Stimulated activated CD8-positive, alpha-beta memory T cell treated with anti-CD3 and anti-CD28 coated beads, Interleukin-2, amount 100 ng/mL, for 48 hours (primary cell): ENCODE measurements at places on chromosomes 3 and 15.

DNA sequence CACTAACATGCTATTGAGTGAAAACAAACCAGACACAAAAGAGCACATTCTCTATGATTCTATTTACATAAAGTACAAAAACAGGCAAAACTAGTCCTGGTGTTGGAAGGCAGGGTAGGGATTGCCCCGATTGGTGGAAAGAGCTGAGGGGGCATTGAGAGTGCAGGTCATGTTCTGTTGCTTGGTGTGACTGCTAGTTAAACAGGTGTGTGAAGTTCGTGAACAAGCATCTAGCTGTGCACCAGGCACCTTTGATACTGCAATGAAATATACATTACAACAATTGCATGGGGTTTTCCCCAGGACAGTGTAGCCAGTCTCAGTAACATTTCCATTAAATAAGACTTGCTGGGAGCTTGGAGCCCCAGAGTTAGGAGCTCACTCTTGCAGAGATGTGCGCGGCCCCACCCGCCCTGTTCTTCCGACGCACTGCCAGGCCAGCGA, 26.3 kb upstream of the THRB start:
- no peak for DNase-seq

DNA sequence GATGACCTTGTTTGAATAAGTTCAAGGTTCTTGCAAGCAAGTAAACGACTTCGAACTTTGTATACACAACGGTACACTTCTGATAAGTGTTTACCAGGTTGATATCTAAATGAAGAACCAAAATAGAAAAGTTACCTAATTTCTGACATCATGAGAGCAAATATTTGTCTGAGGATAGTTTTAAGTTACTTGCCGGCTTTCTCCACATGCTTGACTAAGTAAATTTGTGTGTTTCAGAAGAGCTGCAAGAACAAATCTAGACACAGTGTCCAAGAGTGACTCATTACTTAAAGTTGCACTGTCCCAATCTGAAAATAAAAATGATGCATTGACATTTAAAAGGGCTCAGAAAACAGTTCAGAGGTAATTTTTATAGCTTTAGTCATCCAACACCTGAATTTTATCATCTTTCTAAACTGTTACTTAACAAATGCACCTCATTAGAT, 115.1 kb downstream of the HERC1 start:
- DNase-seq = no peak

DNA sequence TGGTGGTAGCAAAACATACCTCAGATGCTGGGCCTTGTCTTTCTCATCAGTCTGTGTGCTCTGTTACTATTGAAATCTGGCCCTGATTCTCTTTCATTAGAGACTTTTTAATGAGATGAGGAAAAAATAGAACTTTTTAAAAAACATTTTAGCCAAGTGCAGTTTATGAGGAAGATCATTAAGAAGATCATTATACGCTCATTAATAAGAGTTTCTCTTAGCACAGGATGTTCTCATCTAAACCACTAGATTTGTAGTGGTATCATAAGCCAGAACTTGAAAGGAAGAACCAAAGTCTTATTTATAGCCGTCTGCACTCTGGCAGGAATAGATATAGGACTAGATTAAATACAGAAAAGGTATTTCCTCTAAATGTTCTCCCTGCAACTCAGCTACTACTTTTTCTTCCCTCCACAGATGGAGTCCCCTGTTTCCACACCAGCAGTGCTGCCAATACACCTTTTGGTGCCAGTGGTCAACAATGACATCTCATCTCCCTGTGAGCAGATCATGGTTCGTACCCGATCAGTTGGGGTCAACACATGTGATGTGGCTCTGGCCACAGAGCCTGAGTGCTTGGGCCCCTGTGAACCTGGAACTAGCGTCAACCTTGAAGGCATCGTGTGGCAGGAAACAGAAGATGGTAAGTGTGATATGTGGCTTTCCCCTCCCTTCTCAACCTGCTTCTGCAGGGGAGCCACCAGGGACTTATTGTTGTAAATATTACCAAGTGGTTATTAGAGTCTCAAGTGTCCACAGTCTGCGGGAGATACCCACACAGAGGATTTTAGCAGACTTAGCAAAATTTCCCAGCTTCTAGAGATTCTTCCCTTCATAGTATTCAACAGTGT, 152.8 kb downstream of the RBPMS2 start:
- DNase-seq = no peak

GRCh38 chr3:32021748-32022147, 40.2 kb downstream of the ZNF860 start:
- no peak for DNase-seq

DNA sequence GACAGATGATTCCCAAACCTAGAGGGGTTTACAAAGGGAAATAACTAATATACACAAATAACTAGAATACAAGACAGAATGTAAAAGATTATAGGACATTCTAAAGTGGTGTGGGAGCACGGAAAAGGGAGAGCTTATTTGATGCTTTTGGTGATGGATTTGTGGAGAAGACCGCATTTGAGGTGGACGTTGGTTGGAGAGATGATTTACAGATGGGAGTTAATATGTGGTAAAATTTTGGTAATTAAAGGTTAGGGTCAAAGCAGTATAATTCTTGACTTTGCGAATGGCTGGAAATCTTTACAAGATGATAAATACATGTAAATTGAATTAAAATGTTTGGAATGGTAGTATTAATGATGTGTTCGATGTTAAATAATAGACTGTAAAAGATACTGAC, 1.2 kb downstream of the KNL1 start:
- DNase-seq = no peak

GRCh38 chr3:182041668-182042291, 330.1 kb downstream of the SOX2 start:
- no peak for DNase-seq

DNA sequence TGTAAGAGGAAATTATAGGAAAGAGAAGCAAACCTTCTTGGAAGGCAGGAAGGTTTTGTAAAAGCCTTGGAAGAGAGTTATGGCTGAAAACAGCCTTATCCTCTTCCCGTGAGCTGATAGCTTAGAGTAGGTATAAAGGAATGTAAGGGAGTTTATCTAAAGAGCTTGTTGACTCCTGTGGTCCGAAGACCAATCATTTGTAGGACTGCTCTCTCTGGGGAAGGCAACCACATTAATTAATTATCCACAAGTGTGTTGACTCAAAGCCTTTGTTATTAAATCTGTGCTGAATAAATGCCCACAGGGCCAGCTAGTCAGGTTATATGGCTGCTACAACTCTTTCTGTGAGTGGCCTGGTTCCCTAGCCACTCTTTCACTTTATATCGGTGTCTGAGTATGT, 452.1 kb upstream of the RASGRP1 start:
- no peak for DNase-seq

DNA sequence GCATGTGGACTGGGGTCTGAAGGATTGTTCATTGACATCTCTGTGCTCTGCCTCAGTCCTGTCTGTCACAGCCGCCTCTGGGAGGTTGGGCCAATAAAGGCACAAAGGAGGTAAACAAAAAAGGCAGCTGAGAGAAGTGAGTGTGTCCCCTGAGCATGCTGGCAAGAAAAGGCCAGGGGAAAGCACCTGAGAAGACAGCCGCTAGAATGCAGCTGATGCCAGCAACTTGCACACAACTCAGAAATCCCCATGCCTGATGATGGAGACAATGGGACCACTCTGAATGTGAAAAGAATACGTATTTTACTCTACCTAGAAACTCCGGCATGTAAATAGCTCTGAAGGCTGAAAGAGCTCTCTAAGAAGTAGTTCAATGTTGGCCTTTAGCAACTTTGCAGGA, 118.7 kb downstream of the KCNH8 start:
- DNase-seq = no peak

GRCh38 chr15:41714291-41714690, 54.1 kb downstream of the MGA start:
- DNase-seq = no peak

- DNase-seq = no peak
These were observed 26.1 kb downstream of the HDAC11 start for GRCh38 chr3:13506239-13506638.

- no peak for DNase-seq
These were observed 330.9 kb upstream of the C2CD4B start for GRCh38 chr15:62495670-62496614.

DNA sequence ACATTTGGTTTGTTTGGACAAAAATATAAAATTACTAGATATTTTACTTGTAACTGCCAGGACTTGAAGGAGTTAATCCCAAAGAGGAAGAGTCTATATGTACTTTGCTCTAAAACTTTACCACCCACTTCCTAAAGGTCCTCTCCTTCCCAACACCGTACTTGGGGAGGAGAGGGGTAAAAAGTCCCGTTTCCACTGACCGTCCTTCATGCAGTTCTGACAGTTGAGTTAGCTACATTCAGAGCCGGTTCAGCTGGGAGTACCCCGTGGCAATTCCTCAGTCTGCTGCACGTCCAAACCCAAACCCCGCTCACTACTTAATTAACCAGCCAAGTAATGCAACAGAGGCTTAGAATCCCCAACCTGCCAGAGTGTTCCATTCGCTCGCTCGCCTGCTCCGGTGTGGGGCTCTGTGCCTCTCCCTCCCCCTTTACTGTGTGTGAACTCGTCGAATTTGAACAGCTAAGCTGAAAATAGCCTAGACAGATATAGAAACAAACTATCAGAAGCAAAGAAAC, 519.7 kb downstream of the FOXP1 start:
- no peak for DNase-seq

DNA sequence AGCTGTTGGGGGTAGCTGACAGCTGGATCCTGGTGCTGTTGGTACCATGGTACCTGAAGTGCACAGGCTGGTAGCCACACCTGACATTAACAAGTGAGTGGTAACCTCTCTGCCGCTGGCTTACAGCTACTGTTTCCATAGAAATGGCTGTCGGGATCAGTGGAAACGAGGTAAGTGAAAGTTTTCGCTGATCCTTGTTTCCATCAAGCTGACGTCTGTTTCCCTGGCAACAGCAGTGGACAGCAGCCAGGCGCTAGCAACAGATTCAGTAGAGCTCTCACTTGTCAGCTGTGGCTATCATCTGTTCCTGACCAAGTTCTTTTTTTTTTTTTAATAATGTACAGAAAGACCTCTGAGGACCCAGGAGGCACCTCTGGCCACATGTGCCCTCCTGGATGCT, 166.2 kb downstream of the CHDH start:
- DNase-seq = no peak

GRCh38 chr3:57598765-57599360, 1.7 kb upstream of the ARF4 start:
- no peak for DNase-seq

DNA sequence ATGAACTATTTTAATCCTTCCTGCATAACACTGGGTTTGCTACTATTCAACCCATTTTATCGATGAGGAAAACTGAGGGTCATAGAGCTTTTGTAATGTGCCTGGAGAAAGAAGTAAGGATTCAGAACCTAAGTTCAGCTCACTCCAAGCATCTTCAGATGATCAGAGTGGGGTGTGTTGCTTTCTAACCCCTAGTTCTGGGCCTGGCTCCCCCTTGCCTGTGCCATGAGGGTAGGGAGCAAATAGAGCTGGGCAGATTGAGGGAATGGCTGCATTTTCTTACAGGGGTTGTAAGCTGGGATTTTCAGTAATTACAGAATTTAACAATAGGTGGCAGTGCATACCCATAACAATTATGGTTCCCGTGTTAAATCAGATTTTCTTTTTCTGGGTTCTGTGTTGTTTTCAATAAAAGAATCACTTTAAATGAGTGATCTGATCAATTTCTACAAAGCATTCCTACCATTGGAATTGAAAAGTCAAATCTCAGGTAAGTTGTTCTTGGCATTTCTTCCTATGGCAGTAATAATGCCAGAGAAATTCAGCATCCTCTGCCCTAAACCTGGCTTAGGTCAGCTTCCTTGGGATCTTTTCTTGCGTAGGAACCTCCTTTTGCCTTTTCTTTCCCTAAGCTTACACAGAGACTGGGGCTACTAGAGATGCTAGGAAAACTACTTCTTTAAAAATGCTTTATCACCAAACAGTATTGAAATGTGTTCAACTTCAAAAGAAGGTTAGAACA, 103.8 kb upstream of the IL12A start:
- DNase-seq = no peak

DNA sequence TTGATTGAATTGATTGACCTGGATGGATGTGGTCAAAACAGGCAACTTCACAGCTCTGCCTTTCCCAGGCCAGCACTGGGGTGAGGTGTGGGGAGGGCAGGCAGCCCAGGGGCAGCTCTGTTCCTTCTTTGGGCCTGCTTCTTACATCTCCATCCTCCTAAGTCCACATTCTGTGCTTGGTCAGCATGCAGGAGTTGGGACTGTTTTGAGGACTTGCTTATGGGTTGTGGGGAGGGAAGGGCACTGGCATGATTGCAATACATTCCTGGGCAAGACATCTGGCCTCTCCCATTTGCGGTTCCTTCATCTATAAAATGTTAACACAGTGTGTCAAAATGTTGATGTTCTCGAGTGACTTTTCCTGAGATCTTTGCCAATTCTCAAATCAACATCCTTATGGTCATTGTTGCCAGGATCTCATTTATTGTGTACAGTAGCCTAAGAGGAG, 84.1 kb downstream of the ST6GAL1 start:
- DNase-seq = no peak

DNA sequence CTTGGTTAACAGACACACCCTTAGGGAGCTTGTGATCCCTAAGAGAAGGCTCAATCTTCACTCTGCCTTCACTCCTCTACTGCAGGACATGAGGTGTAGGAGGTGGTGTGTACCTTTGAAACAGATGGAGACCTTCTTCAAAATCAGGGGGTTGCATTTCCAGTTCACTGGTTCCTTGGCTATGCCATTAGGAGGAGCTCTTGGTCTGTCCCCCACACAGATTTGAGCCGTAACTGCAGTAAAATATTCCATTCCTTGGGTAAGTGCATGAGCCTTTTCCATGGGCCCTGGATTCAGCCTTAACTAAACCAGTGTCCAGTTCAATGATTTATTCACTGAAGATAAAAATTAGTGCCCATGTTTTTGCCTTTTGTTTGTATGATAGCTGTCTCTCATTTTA, 144.6 kb downstream of the MCTP2 start:
- DNase-seq = no peak

- DNase-seq = no peak
These were observed 231.4 kb downstream of the LRRN1 start for GRCh38 chr3:4030624-4031023.

DNA sequence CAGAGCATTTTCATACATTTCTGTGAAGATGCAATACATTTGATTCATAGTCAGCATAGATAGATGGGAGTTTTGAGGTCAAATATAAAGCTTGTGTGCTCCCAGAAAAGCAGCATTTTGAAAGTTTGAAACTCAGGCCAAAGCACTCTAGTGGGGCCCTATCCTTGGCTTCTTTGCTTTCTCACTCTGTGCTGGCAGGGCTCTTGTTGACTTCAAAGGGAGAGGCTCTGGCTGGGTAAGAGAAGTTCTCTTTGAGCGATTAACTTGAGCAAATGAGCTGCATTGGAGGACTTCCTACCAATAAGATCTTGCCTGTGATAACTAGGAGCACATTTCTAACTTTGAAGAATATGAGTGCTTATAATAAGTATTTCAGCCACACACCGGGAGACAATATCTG, 214.0 kb upstream of the RARB start:
- no peak for DNase-seq

GRCh38 chr3:14943042-14943441, 4.3 kb upstream of the NR2C2 start:
- no peak for DNase-seq
